ENCODE measurements at places on chromosomes 2 and 18. TPM values are rescaled to one million over a fixed set of nuclear protein-coding genes. Genes with fewer than 3 reads are reported as not detected.

DNA sequence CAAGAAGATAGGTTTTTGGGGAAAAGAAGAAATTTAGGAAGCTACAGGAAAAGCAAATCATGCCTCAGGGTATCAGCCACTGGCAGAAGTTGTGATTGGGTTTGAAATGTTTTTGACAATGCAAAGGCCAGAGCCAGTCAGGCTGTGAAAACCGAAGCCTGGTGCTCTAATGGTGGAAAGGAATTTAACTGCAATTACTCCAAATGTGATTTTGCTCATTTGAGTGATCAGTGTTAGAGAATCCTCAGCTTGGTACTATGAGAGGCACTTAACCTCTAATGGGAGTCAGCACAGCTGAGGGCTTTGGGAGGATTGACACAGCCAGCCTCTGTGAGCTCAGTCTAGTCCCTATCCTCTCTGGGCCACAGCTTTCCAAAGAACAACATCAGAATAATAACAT is 176.5 kb downstream of the LRRTM1 start:
- DNase-seq: no peak

The HOXD13 gene
- polyA plus RNA-seq: 0.17 TPM

The KLHL29 gene
- polyA plus RNA-seq: 10.0 TPM

- DNase-seq: no peak
Measured at GRCh38 chr2:216109962-216110614, 940 bp downstream of the XRCC5 start.

Data from right renal cortex interstitium (tissue), 3 donors.